Posterior cingulate gyrus (tissue), 11 donors: ENCODE measurements at places on chromosomes 5 and 9.
A peak's percentile ranks its signal among the peaks of the same experiment; 100 is the strongest.

DNA sequence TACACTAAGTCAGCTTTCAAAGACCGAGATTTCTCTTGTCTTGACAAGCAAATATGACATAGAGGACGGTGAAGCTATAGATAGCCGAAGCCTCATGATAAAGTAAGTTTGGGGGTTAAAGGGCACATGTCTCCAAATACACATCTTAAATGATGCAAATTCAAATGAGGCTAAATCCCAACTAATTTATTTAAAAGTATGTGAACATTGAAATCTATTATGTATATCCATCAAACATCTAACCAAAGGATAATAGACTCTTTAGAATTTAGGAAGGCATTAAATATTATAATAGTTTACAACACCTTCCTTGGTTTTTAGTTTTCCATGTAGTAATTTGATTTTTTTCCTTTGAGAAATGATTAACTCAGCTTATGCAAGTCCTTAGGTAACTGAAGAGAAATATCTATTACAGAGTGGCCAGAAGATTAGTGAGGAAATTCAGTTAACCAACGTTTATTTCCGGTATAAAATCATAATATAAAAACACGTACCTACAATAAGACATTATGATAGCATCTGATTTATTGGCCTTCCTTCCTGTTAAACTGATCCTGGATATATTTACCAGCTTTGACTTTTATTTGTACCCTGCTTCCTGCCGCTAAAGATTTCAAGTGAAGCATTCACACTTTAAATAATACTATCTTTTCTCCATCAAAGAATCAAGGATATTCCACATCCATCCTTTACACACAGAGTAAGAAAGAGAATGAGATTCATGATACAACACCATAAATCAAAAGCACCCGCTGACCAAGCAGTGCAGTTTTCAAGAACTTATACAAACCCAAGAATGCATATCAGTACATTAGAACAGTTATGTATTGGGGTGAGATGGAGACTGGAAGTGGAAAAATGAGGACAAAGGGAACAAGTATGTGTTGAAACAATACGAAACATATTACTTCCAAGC is 31.9 kb upstream of the F2R start:
- DNase-seq: no peak

DNA sequence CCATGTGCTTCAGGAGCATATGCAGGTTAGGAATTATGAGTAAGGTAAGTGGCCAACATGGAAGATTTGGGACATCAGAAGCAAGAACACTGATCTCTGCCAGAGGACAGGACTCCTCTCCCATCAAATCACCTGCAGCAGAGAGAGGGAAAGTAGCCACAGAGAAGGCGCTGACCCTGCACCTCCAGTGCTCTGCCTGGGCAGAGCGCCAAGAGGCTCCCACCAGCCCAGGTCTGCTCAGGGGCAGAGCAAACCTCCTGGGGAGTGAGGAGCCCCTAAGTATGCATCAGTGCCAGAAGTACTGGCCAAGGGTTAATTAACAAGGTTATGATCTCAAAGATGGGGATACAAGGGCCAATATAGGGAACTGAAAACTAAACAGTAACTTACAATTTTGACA is 545.3 kb upstream of the TRPC7 start:
- DNase-seq: no peak

DNA sequence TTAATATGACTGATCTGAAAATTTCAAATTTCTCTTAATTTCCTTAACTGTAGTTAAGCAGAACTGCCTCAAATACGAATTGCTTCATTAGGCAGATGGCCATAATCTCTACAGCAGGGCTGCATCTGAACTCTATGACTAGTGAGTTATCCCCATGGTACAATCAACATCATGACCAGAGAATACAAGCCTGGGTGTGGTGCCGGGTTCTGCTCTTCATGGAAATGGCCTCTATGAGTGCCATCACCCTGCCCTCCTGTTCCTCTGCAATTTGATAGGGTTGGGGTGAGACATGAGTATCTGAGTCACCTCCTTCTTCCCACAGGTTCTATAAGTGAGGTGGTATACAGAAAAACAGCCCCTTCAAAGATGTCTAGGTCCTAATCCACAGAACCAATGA is 235.9 kb downstream of the AP3B1 start:
- no peak for DNase-seq

GRCh38 chr5:151569132-151570046 is 21.7 kb downstream of the FAT2 start:
- DNase-seq: no peak

- no peak for DNase-seq
Observed at GRCh38 chr9:27618066-27618465, 44.8 kb upstream of the C9orf72 start.

DNA sequence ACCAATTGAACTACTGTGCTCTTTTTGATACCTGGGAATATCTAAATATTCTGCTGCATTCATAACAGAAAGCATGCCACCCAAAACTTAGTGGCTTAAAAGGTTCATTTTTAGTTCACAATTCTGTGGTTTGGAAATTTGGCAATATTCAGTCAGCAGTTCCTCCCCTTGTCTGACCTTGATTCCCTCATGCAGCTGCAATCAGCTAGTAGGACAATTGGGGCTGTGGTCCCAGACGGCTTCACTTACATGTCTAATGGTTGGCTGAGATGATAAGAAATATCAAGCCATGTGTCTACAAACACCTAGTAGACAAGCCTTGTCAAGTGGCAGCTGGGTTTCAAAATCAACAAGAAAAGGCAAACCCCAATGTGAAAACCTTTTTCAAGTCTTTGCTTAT is 51.3 kb downstream of the ANXA1 start:
- no peak for DNase-seq

- no peak for DNase-seq
Observed at GRCh38 chr9:85871008-85871407, 69.9 kb upstream of the NAA35 start.

DNA sequence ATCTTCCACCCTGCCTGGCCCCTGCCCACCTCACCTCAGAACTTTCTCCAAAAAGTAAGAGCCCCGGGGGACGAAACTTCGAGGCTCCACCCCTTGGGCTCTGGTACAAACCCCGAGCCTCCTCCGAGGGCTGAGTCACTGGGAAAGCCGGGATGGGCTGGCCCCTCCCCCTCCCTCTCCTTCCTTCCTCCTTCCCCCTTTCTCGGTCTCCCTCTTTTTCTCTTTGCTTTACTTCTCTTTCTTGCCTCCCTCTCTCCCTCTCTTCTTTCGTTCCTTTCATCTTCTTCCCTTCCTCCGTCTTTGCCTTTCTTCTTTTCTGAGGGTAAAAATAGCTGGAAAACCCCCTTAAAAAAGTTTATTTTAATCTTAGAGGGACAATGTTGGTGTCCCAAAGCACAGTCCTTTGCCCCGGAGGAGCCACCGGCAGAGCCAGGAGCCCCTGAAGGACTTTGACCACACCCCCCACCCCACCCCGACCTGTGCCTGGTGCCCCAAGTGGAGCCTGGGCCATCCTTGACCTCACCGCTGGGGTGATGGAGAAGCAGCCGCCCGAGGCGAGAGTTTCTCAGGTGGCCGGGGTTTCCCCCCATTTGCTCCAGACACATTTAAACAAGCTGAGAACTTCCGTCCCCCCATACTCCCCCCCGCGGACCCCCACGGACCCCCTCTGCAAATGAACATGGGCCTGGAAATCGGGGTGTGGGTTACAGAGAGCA is 5.7 kb upstream of the NOTCH1 start:
- no peak for DNase-seq

- no peak for DNase-seq
Observed at GRCh38 chr5:148984345-148984744, 78.5 kb downstream of the SH3TC2 start.

GRCh38 chr5:78755822-78756429 is 107.4 kb upstream of the LHFPL2 start:
- DNase-seq: no peak

DNA sequence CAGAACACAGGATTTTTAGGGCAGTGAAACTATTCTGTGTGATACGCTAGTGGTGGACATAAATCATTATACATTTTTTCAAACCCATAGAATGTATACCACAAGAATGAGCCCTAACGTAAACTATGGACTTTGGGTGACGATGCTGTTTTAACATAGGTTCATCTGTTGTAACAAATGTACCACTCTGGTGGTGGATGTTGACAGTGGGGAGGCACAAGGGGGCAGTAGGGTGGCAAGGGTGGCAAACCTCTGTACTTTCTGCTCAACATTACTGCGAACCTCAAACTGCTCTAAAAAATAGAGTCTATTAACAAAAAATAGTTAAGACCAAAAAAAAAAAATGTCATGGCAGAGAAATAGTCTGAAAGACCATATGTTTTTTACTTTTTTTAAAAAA is 9.1 kb upstream of the MVB12B start:
- peak; percentile 82 for DNase-seq

DNA sequence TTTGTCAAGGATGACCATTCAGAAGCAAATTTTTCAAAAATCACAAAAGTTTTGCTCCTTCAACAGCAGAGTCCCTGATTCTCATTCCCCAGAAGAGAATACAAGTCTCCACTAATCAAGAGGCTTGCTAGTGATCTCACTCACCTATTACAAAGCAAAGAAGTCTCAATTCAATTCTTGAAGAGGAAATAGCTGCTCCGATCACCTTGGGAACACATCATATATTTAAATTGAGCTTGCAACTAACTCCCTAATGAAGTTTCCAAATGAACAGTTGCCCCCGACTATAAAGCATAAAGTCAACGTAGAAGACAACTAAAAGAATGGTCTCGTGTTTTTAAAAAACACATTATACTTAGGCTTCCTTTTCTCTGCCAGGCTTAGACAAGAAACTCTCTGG is 1.6 kb downstream of the LIFR start:
- no peak for DNase-seq
